CD4-positive, alpha-beta T cell treated with Interleukin-2 at 100 ng/mL for 4 hours (primary cell): ENCODE measurements at places on chromosomes 6 and 20.
A peak's percentile ranks its signal among the peaks of the same experiment; 100 is the strongest.

DNA sequence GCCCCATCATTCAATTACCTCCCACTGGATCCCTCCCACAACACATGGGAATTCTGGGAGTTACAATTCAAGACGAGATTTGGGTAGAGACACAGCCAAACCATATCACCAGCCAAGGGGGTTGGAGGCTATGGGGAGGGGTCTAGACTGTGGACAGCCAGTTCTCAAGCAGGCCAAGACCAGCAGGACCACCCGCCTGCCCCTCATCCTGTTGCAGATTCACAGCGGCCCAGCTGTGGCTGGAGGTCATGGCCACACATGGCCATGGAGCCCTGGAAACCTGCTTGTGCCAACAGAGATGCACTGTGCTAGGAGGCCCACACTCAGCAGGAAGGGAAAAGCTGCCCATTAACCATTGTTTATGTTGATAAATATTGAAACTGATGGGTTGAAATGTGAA lies 240.5 kb downstream of the TTLL2 start:
- no peak for DNase-seq

DNA sequence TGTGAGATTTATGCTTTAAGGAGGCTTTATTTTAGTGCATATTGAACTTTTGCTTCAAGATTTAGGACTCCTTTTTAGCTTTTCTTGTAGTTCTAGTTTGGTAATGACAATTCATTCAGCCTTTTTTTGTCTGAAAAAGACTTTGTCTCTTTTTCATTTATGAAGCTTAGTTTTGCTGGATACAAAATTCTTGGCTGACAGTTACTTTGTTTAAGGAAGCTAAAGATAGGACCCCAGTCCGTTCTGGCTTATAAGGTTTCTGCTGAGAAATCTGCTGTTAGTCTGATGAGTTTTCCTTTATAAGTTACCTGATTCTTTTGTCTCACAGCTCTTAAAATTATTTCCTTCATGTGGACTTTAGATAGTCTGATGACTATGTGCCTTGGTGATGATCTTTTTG lies 142.8 kb upstream of the B3GAT2 start:
- DNase-seq = no peak

DNA sequence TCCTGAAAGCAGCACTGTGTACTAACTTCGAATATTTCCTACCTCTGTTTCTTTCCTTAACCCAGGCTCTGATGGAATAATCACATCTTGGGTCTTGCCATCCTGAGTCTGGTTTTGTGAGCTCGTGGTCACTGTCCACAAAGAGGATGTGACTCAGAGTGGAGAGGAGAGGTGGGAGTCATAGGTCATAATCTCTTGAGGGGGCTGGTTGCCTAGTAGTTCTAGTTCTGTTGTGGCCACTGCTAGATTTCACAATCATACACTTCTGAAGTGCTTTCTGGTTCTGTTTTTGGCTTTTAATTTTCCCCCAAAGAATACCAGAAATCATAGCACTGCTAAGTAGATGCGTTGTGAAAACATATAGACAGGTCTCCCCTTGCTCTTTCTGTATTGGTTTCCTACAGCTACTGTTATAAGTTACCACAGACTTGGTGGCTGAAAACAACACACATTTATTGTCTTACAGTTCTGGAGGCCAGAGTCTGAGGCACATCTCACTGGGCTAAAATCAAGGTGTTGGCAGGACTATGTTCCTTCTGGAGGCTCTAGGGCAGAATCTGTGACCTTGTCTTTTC lies 102.8 kb downstream of the NRSN1 start:
- no peak for DNase-seq

GRCh38 chr6:1453024-1453423 lies 63.6 kb downstream of the FOXF2 start:
- DNase-seq = no peak

DNA sequence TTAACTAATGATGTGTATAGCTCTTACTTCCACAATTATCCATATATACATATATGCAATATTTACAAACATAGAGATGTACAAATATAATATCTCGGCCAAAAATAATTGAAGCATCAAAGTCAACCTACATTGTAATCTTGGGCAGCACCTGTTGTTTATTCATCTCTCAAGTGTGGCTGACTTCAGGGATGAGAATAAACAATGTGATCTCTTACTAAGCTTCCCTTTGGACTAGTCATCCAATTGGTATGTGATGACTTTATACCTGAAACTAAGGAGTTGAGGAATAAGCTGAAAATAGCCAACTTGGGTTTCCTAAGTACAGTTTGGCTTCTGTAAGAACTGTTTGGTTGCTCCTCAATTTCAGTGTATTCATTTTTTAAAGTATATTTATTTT lies 256.6 kb downstream of the KHDC1L start:
- DNase-seq = no peak

GRCh38 chr6:10014557-10014956 lies 400.3 kb downstream of the TFAP2A start:
- DNase-seq = no peak

- DNase-seq = peak; percentile 75
Measured at GRCh38 chr6:142850679-142851423, 94.1 kb downstream of the HIVEP2 start.

DNA sequence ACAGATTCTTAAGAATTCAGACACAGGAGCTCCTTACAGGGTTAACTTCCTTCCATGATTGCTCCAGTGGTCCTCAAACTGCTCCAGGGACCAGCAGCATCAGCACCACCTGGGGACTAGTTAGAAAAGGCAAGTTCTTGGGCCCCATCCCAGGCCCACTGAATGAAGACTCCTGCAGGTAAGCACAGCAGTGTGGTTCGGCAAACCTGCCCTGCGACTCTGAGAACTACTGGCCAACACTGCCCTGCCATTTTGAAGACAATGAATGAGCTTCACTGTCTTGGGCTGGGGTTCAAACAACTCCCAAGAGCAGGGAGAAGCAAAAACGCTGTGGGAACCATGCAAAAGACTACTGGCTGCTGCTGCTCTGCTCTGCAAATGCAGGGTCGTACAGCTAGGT lies 39.4 kb downstream of the SLC22A23 start:
- no peak for DNase-seq

DNA sequence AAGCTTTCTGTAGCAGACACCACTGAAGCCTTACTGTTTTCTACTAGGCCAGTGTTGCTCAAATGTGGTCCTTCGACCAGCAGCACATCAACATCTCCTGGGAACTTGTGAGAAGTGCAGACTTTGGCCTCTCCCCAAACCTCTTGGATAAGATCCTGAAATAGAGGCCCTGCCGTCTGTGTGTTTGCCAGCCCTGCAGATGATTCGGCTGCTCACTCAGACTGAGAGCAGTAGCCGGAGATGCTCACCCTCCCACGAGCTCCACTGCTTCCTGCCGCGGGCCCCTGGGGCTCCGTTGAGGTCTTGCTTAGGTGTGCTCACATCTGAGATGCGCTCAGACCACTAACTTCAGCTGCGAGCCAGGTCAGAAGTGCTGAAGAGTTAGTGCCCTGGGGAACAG lies 129.5 kb upstream of the SSTR4 start:
- no peak for DNase-seq

GRCh38 chr6:26175428-26176181 lies 88.4 kb downstream of the HFE start:
- DNase-seq = peak; percentile 80

GRCh38 chr20:39019805-39020325 lies 57.7 kb downstream of the DHX35 start:
- DNase-seq = no peak

DNA sequence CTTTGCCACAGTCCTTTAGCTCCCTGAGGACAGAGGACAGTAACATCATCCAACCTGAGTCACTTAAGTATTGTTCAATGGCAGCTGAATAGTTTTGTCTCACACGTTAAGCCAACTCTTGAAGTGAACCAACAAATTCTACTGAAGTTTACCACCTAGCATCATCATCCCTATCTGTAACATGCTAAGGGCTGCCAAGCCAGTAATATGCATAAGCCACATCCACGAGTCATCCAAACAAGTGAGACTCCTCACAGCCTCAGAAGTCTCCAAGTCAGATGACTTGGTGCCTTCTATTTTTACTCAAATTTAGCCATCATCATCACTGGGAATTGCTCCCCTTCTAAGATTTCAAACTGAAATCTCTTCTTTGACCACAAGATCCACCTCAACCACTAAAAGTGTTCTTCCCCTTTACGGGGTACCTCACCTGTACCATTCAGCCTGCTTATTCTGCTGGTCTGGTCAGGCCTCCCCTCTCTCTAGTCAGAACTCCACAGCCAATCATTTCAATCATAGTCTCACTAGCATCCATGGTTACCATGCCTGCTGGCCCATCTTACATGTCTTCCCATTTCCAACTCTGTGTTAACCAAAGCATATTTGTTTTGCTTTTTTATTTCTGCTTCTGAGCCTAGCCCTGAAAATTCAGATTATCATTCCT lies 73.7 kb downstream of the DTNBP1 start:
- DNase-seq = no peak

DNA sequence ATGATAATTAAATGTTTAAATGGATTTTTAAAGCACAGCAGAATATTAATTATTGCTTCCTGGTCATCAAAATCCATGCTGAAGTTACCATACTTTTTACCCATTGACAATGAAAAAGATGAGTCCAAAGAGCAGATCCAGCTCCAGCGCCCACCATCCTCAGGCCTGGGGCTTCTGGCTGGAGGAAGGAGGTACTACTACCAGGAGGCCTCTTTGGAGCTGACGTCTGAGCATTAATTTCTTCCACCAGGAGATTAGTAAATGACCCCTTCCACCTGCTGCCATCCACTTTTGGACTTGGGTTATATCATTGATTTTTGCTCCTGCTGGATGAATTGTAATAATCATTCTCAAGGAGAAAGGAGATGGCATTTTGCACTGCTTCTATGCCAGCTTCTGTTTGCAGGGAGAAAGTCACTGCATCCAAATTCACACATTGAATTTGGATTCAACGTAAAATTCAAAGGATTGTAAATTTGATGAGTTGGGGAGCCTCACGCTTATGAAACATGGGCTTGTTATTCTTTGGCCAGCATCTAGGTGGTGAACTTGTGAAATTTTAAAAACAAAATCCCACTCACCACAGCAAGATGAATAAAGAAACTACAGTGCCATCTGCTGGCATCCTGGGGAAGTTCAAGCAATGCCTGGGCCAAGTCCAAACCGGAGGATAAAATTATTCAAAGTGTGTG lies 121.8 kb downstream of the SASH1 start:
- DNase-seq = peak; percentile 61

GRCh38 chr20:17859002-17859615 lies 109.5 kb downstream of the SNX5 start:
- DNase-seq = no peak

- DNase-seq = no peak
Measured at GRCh38 chr6:122400462-122401089, 1.1 kb downstream of the HSF2 start.
